Suppressor macrophage treated with lipopolysaccharide for 4 hours (primary cell): ENCODE measurements at places on chromosomes 6 and 20.

DNA sequence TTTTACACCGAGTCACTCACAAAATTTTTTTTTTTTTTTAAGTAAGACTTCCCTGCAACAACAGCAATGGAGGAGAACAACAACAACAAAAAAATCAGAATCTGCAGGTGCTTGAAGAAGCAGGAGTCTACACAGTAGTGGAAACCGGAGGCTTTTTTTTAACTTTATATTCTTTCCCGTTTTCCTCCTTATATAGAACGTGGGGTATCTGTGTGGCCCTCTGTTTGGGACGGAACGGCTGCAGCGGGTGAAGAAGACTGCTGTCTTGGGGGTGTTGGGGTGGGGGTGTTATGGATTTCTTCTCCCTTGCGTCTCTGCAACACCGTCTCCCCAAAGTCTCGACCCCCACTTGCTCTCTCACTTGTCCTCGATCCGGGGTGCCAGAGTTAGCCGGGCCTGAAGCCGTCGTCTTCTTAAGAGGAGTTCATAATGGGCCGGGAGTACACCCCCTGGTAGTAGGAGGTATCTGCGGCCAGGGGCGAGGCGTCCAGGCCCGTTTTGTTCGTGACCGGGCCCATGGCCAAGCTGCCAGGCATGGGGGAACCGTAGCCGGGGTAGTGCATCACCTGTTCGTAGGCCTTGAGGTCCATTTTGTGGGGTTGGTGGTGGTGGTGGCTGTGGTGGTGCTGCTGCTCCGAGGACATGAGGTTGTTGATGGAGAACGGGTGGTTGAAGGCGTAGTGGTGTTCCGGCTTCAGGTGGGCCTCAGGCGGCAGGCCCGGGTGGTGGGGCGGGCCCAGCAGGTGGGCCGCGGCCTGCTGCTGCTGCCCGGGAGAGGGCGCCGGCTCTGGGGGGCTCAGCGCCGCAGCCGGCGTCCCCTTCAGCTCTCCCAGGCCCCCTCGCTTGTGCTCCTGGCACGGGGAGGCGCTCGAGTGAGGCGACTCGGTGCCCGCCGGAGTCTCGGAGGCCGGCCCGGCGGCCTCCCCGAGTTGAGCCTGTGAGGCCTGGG, 2.7 kb downstream of the FOXA2 start:
- DNase-seq: no peak

DNA sequence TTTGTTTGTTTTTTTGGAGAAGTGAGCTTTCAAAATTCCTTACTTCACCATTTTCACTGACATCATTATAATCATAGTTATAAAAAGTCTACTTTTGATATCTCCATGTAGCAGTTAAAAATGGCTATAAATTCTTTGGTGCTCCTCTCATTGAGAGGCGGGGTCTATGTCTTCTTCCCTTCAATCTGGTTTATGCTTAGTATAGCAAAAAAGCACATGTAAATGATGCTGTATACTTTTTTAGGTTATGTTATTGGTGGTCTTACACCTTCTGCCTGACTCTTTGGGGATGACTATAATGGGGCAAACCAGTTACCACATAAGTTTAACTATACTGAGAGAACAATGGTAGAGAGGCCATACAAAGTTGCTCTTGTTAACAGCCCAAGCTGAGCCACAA, 289.6 kb downstream of the EPM2A start:
- DNase-seq: no peak

- no peak for DNase-seq
Measured at GRCh38 chr6:166937746-166938145, 18.6 kb downstream of the RNASET2 start.

GRCh38 chr6:120826253-120826652, 508.0 kb downstream of the TBC1D32 start:
- no peak for DNase-seq

DNA sequence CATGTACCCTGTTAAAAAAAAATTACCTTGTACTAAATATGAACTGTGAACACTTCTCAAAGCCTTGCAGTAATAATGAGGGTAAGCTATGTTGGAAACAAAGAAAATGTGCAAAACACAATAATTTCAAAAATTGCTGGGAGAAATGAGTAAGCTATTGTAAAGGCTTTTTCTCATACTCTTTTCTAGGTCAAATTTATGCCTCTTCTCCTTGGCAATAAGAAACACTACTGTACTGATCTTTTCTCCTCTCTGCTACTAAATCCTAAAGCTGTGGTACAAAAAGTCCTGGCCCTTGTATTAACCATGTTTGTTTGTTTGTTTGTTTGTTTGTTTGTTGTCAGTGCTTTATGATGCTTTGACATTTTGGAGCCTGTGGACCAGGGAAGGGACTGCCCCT, 17.5 kb upstream of the HUS1B start:
- no peak for DNase-seq

GRCh38 chr6:137772541-137773250, 94.4 kb upstream of the TNFAIP3 start:
- peak; percentile 53 for DNase-seq

DNA sequence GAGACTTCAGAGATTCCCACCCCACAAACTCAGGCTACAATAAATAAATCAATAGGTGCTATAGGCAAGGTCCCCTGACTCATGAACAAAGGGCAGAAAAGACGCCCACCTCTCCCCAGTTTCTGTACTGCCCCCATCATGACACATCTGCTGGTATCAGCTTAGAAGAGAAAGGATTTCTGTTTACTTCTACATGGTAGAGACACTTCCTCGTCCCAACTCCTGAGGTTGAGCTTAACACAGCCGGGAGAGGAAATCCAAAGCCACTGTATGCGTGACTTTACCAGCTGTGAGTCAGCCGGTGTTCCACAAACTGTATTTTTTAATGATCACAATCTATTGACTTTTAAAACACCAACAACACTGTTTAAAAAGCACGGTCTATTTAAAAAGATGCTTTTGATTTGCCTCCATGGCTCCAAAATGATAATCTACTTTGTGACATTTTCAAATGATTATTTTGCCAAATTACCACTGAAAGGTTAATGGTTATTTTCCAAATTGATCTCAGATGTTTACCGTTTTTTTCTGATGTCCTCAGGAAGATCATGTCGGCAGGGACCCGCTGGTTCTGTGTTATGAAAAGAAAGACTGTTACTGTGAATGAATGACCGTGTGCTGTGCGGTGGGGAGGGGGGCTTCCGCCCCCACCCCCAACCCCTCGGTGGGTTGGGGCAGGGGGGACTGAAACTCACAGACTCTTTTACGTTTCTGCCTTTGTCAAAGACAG, 72.5 kb downstream of the ATP9A start:
- DNase-seq: peak; percentile 61

DNA sequence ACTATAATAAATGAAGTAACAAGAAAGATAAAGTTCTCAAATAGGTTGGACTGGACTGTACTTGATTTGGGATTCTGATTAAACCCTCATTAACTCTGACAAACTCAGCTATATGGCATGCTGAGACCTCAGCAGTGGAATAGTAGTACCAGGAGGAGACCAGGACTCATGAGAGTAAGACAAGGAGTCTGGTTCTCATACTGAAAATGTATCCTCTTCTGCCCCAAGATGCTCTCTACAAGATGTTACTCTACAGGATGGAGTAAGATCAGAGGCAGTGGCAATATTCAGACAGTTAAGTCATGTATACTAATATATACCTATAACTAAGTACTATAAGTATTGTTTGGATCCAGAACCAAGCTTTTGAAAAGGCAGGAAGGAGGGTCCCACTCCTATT, 31.9 kb upstream of the SYNCRIP start:
- no peak for DNase-seq

- no peak for DNase-seq
Measured at GRCh38 chr6:1015825-1016224, 296.1 kb upstream of the FOXQ1 start.

GRCh38 chr6:101909366-101909765, 515.9 kb downstream of the GRIK2 start:
- no peak for DNase-seq
